Bone marrow (tissue), 2 donors: ENCODE measurements at places on chromosomes 7 and 10.

- no peak for DNase-seq
Measured at GRCh38 chr7:90453259-90453891, 16.1 kb upstream of the PTTG1IP2 start.

DNA sequence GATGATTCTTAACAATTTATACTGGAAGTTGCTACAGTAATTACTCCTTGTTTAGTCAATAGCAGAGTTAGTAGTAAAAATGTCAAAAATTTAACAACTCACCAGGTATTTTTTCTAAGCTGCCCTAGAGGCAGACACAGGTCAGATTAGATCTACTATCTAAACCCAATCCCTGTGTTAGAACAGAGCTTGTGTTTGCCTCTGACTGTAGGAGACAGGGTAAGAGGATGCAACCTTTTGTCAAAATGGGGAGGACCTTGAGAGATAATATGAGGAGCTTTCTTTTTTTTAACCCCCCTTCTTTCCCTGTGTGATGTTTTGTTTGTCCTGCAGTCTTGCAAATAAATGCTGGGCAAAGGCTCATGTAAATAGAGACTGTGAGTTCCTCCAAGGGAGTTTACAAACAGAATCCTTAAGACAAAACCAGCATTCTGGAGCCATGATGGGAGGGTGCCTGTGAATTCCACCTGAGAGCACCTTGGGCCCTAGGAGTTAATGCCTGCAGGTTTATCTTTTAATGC lies 353.1 kb downstream of the GATA3 start:
- DNase-seq = no peak

GRCh38 chr7:29342761-29343160 lies 148.2 kb downstream of the CHN2 start:
- DNase-seq = no peak

- DNase-seq = no peak
Measured at GRCh38 chr10:58773341-58773740, 260.7 kb downstream of the BICC1 start.

DNA sequence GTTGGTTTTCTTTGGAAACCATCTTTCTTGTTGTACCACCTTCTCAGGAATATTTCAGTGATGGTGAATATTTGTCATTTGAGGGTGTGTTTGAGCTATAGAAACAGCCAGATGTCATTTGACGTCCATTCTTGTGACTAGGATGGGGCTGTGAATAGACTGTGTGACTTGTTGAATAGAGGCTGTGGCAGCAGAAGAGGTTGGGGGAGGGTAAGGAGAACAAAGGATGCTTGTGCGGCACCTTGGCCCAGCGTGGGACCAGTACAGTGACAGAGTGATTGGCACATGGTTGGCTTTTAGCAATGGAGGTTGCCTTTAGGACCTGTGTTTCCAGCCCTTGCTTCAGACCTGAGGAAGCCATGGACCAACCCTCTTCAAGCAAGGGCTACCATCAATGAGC lies 11.3 kb downstream of the DMBT1 start:
- DNase-seq = no peak

- no peak for DNase-seq
Measured at GRCh38 chr10:69469976-69470375, 18.7 kb downstream of the TSPAN15 start.

DNA sequence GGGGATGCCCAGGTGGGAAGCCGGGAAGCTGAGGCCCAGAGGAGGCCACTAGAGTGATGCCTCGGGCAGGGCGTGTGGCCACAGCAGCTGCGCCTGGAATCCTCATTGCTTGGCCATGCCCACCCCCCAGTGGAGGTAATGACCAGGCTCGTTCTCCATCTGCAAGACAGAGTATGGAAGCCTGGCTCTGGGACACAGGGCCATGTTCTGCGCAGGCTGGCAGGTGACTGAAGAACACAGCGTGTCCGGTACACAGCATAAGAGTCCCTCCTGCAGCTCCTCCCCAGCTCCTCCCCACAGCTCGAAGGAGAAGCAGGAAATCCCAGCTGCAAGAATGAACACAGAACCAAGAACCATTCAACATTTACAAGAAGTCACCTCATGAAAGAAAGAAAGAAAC lies 64.8 kb downstream of the SMURF1 start:
- DNase-seq = no peak

DNA sequence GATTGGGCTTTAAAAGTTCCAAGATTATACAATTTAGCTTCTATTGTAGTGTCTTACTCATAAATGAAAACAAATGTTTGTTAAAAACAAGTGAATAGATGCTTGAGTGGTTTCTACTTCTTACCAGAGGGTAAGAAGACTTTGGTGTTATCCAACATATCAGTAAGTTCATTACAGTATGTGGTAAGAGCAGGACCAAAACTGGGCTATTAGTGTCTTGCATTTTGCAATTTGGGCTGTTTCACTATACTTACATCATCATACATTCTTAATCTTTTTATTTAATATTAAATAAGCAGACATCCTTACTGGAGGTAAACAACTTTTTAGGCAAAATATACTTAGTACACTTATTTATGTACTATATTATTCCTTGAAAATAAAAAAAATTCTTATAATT lies 248.4 kb upstream of the HGF start:
- DNase-seq = no peak

- no peak for DNase-seq
Measured at GRCh38 chr10:128708182-128708581, 582.0 kb upstream of the MKI67 start.

DNA sequence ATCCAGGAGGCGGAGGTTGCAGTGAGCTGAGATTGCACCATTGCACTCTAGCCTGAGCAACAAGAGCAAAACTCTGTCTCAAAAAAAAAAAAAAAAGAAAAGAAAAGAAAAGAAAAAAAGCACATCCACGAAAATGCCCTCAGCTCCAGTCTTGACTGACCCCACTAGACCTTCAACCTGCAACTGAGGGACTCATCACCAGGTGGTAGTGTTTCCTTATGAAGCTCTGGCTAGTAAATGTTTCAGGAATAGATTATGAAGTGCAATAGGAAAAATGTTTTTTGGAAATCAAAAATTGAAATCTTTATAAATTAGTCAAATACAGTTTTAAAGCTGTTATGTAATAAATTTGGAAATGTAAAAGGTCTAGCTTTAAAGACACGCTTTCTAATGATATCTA lies 22.4 kb downstream of the TLL2 start:
- no peak for DNase-seq

DNA sequence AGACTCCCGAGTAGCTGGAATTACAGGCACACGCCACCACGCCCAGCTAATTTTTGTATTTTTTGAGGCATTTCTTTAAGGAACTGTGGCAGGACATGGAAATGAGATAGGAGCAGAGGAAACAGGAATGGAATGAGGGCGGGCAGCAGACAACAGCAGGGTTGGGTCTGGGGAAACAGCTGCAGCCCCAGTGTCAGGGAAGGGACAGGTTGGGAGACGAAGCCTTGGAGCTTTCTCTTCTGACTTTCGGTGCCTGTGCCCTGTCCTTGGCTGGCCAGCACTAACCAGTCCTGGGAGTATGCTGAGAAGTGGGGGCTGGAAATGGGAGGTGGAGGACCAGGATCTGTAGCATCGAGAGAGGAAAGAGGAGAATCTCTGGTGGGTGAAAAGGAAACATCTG lies 47.4 kb downstream of the ATOH7 start:
- DNase-seq = no peak

GRCh38 chr7:31027161-31027965 lies 24.7 kb upstream of the ADCYAP1R1 start:
- no peak for DNase-seq

DNA sequence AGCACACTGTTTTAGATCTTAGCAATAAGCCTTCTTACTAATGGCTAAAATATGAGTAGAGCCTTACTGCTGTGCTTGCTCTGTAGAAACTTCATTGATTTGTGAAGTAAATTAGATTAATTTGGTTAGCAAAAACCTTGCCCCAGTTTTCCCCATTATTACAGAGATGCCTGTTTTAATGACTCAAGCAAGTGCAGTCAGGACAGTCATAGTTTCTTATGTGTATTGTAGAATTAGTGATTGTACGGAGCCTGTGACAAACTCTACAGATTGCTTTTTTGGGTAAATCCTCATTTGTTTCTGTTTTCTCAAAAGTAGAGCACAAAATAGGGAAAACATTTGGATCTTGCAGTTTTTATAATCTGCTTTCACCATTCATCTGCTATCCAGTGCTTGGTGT lies 7.0 kb downstream of the TAX1BP1 start:
- no peak for DNase-seq

GRCh38 chr7:30465046-30465810 lies 13.4 kb downstream of the NOD1 start:
- DNase-seq = no peak

- no peak for DNase-seq
Measured at GRCh38 chr10:126376956-126377355, 11.3 kb downstream of the ADAM12 start.

- DNase-seq = no peak
Measured at GRCh38 chr10:104784452-104784851, 143.4 kb downstream of the SORCS3 start.

GRCh38 chr7:123649964-123650363 lies 5.7 kb upstream of the LMOD2 start:
- DNase-seq = no peak

GRCh38 chr10:497898-498451 lies 191.5 kb downstream of the DIP2C start:
- no peak for DNase-seq

DNA sequence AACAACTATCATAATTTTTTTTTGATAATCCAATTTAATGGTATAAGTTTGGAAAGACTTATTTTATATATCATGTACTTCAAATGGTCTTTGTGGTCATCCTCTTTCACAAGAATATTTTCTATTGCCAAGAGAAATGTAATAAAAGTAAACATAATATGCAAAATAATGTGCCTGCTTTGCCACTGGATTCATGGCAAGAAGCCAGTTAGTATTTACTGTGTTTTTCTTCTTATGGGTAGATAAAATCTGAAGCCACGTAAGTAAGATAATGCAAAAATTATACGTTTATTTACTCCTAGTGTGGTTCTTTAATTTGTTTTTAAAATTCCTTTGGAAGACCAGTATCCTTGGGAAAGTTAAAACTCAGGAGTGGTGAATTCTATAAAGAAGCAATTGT lies 258.5 kb downstream of the ARL4A start:
- DNase-seq = no peak

- no peak for DNase-seq
Measured at GRCh38 chr7:107130487-107131220, 38.1 kb upstream of the HBP1 start.

DNA sequence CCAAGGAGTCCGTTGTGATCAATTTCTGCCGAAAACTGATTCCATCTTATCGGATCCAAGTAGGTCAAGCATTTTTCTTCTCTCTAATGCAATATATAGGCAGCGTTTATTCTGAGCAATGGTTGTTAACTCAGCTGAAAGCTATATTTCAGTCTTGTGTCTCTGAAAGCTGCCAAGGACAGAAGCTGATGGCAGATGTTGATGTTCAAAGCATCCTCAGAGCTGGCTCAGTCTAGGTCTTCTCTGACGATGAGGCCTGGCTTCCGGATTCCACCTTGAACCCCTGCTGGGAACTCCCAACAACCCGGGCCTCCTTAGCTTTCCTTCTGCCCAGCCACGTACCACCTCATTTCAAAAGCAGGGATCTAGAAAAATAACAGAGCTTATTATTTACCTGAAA lies 863.6 kb downstream of the NRG3 start:
- no peak for DNase-seq

- DNase-seq = no peak
Measured at GRCh38 chr7:2621948-2622640, 9.7 kb upstream of the TTYH3 start.

- no peak for DNase-seq
Measured at GRCh38 chr10:70175516-70175915, 5.2 kb upstream of the SAR1A start.

GRCh38 chr10:70162151-70162891 lies 8.0 kb downstream of the SAR1A start:
- DNase-seq = no peak

- no peak for DNase-seq
Measured at GRCh38 chr10:45144326-45145070, 143.8 kb downstream of the ZNF22 start.

GRCh38 chr10:45201271-45201670 lies 114.1 kb downstream of the OR13A1 start:
- DNase-seq = no peak

DNA sequence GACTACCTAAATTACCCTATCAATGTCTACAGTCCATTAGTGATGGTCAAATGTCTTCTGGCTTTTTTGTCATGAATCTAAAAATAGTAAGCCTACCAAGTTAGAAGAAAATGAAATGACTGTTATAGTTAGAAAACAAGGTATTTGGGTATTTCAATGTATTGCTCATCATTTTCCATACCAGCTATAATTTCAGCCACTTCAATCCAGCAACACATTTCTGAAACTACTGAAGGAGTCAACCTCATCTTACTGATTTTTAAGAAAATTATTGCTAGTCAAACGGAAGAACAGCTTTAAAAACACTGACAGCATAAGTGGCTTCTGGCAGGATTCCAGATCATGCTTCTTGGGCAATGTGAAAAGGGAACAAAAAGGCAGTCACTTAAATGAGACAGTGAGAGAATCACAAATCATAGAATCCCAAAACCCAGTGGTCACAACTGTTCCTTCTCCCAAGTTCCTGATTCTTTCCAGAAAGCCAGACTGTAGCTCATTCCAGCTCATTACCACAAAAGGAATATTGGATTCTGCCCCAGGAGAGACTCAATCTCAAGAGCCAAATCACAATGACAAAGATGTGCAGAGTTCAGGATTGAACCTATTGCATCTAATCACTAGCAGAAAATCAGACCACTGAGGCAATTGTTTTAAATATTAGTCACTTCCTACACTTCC lies 61.2 kb upstream of the LRRN3 start:
- no peak for DNase-seq

DNA sequence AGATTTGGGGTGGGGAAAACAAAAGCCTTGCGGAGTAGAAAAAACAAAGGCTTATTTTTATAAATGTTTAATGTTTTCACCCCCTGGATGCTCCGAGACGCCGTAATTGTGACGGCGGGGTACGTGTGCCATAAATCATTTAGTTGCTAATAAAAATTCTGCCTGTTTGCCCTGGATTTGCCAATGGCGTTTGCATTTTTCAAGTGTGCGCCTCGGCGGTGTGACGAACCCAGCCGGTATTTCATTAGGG lies 2.5 kb upstream of the TNRC18 start:
- DNase-seq = no peak

DNA sequence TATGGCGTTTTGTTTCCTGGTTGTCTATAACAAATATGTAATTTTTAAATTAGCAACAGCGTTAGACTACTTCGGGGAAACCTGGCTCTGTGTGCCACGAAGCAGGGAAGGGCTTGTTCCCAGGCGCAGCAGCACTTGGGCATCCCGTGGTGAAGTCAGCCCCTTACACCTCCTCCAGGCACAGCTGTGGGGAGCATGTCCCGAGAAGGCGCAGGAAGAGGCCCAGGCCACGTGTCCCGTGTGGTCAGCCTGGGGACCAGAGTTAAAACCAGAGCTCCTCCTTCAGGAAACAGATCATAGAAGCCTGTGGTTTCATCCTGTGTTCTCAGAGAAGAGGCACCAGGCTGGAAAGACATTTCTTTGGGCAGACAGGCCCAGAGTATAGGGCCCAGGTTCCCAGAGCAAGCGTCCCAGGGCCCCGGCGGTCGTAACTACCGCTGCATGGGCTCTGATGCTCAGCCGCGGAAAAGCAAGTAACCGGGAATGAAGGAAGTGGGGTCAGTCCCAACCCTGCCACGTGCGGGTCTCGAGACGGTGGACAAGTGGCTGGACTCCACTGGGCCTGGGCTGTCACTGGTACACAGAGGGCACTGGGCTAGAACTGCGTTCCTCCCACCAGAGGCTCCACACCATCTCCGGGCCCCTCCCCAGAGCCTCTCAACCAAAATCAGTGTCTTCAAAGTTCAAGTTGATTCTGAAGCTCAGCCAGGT lies 7.1 kb downstream of the NUDT1 start:
- DNase-seq = peak; percentile 58
